ENCODE measurements at places on chromosomes 5 and 9. TPM values are rescaled to one million over a fixed set of nuclear protein-coding genes. Genes with fewer than 3 reads are reported as not detected.
A peak's percentile ranks its signal among the peaks of the same experiment; 100 is the strongest.

CTXN3 gene
- not detected for total RNA-seq

FAM200C gene
- total RNA-seq: 4.7 TPM

CLPTM1L gene
- 130 TPM for total RNA-seq

CNOT8 gene
- 84.0 TPM for total RNA-seq

SHOC1 gene
- 0.37 TPM for total RNA-seq

DNA sequence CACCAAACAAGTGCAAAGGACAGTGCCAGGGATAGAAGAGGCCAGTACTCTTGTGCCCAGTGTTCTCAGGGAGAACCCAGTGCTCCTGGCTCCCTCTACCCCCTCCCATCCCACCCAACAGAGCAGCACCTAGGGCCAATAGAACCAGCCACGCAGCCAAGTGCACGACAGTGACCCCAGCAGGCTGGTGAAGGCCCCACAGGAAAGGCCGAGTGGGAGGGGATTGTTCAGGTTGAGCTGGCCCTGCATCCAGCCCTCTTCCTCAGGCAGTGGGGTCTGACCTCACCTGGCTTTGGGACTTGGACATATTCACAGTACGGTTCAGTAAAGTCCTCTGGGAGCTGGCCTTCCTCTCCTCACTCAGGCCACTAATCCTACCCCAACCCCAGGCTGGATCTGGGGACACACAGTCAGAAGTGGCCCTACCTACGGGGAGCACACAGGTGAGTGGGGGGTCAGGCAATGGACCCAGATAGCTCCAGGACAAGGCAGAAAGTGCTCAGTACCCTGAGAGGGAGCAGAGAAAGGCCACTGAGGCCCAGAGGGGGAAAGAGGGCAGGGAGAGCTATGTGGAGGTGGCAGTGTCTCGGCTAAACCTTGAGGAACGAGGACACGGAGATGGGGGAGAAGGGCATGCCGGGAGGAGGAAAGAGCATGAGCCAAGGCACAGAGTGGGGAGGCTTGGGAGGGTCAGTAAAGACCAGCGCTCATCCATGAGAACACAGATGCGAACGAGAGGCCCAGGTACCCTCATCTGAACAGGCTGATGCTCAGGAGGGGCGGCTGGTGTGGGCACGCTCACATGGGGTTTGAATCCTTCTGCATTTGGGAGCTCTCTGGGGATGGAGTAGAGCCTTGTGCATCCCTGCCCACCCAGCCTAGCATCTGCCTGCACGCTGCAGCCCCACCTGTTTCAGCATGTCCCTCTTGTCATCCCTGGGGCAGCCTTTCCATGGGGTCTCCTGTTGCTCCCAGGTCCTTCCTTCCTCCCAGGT is 25.6 kb downstream of the POLR1E start:
- peak; percentile 16 for DNase-seq
- no peaks in the 10 kb centered on the region for H3K4me1 ChIP-seq
- no peak overlapping the region for H3K4me3 ChIP-seq
- no peak overlapping the region for H3K27ac ChIP-seq

DNA sequence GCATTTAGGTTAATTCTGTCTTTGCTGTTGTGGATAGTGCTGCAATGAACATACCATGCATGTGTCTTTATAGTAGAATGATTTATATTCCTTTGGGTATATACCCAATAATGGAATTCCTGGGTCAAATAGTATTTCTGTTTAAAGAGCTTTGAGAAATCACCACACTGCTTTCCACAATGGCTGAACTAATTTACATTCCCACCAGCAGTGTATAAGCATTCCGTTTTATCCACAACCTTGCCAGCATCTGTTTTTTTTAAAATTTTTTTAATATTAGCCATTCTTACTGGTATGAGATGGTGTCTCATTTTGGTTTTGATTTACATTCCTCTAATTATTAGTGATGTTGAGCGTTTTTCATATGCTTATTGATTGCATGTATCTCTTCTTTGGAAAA is 15.5 kb upstream of the TARS1 start:
- peaks cover 7% of the 10 kb centered on the region for H3K27me3 ChIP-seq
- no peaks in the 10 kb centered on the region for H3K36me3 ChIP-seq
- DNase-seq: no peak
- H3K4me1 ChIP-seq: peaks cover 6% of the 10 kb centered on the region
- no peak overlapping the region for H3K27ac ChIP-seq

DNA sequence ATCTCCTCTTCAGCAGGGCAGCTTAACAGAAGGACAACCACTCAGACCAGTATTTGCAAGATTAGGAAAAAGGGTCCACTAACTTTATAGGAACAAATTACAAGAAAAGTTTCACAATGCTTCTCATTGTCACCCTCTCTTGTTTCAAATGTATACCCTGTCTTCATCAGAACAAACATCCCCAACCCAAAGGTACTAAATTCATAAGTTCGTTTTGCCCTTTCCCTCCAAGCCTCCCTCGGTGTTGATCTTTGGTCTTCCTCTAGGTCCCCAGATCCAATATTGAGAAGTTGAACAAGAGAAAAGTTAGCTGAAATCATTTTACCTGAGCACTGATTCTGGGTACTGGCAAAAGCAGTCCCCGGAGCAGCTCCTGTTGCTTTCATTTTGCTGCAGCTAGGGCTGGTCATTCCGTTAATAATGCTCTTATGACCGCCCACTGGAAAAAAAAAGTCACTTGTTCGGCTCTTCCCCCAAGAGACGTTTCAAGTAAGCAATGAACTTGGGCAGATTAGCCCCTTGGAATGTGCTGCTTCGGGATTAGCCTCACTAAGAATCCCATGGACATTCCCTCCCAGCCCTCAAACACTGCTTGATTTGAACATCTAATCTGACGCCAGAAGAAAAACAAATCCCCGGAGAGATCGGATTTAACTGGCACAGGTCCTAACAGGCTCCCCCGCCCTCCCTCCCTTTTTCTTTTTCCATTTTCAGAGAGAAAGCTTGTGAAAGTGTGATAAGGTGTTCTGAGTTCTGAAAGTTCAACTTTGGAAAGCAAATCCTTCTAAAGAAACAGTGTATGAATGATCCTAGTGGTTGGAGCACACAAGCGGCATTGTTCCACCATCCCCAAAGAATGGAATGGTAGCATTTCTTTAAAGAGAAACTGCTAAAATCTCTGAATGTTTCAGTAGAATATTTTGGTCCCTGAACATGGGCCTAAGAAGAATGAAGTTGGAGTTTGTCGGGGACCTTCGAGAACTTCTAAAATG is 252.5 kb downstream of the TRPM3 start:
- H3K36me3 ChIP-seq: no peaks in the 10 kb centered on the region
- no peak overlapping the region for H3K27ac ChIP-seq
- H3K4me1 ChIP-seq: no peaks in the 10 kb centered on the region
- DNase-seq: peak; percentile 28
- H3K4me3 ChIP-seq: peak overlapping the region; percentile 11

DNA sequence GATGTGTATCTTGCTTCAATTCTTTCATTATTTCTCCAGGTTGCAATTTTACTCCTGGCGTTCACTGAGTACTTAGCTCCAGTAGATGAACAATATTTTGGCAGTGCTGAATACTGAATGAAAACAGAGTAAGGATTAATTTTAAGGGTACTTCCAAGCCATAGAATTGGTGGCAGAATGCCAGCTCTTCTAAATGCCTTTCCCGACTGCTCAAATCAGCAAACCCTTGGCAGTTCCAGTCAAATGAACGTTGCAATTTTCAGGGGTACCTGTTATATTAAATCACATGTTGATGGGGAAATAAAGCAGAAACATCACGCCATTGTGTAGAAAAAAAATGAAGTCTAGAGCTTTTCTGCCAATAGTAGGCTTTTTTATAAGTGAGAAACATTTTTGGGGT is 282.4 kb upstream of the RPS23 start:
- DNase-seq: no peak
- no peak overlapping the region for H3K4me3 ChIP-seq
- H3K27ac ChIP-seq: no peak overlapping the region
- no peaks in the 10 kb centered on the region for H3K27me3 ChIP-seq

DNA sequence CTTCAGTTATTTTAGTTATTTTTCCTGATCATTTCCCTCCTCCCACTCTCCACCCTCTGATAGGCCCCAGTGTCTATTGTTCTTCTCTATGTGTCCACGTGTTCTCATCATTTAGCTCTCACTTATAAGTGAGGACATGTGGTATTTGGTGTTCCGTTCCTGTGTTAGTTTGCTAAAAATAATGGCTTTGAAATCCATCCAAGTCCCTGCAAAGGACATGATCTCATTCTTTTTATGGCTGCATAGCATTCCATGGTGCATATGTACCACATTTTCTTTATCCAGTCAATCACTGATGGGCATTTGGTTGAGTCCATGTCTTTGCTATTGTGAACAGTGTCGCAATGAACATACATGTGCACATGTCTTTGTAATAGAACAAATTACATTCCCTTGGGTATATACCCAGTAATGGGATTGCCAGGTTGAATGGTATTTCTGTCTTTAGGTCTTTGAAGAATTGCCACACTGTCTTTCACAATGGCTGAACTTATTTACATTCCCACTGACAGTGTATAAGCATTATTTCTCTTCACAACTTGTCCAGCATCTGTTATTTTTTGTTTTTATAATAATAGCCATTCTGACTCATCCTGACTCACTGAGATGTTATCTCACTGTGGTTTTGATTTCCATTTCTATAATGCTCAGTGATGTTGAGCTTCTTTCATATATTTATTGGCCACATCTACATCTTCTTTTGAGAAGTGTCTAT is 17.2 kb upstream of the DIRAS2 start:
- H3K27me3 ChIP-seq: no peaks in the 10 kb centered on the region
- no peaks in the 10 kb centered on the region for H3K36me3 ChIP-seq
- no peaks in the 10 kb centered on the region for H3K4me1 ChIP-seq
- H3K4me3 ChIP-seq: no peak overlapping the region
- DNase-seq: no peak

GRCh38 chr5:147452165-147452811 is 57.6 kb downstream of the DPYSL3 start:
- peaks cover 31% of the 10 kb centered on the region for H3K4me1 ChIP-seq
- H3K36me3 ChIP-seq: no peaks in the 10 kb centered on the region
- H3K4me3 ChIP-seq: peak overlapping the region; percentile 90
- H3K27ac ChIP-seq: no peak overlapping the region
- no peak for DNase-seq
- no peaks in the 10 kb centered on the region for H3K27me3 ChIP-seq

GRCh38 chr9:132090771-132091170 is 11.1 kb upstream of the MED27 start:
- DNase-seq: no peak
- H3K27me3 ChIP-seq: no peaks in the 10 kb centered on the region
- no peaks in the 10 kb centered on the region for H3K36me3 ChIP-seq
- no peaks in the 10 kb centered on the region for H3K4me1 ChIP-seq

DNA sequence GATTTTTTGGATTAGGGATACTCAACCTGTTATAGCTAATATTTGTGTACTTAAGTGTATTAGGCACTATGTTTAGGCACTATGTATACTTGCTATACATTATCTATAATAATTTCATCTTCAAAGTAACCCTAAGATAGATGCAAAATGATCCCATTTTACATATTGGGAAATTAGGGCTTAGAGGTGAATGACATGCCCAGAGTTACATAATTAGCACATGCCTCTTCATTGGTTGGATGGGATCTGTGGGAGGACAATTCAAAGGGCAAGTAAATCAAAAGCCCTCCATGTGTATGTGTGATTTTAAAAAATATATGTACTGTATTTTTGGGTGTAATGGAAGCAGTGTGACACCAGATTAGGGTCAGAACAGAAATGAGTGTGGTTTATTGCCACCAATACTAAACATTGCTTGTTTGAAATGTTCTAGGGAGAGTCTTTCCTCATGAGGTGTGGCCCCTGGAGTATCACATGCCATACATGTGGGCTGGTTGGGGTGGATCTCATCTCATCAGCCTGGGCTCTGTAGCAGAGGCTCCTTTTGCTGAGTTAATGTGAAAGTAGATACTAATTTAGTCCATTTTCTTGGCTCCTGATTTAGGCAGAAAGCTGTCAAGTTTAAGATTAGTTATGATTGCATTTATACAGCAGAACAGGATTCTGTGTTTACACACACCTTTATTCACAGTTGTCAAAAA is 5.5 kb downstream of the C9orf85 start:
- H3K27ac ChIP-seq: no peak overlapping the region
- H3K4me1 ChIP-seq: peaks cover 9% of the 10 kb centered on the region
- H3K36me3 ChIP-seq: no peaks in the 10 kb centered on the region

DNA sequence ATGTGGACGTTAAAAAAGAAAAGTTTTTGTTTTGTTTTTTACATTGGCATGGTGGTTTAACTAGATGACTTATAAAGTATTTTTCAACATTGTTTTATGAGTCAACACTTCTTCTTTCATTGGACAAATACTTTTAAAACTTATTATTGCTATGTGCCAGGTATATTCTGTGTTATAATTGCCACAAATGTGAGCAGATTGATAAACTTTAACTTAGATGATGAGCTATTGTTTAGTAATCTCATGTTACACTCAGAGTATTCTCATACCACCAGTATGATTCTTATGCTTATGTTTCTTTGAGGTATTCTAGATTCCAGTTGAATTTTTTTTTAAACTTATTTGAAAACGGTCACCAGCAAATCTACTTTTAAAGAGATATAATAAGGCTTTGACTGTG is 60.3 kb downstream of the RASA1 start:
- no peak overlapping the region for H3K27ac ChIP-seq
- no peaks in the 10 kb centered on the region for H3K27me3 ChIP-seq
- no peaks in the 10 kb centered on the region for H3K4me1 ChIP-seq

- no peaks in the 10 kb centered on the region for H3K36me3 ChIP-seq
- H3K27ac ChIP-seq: no peak overlapping the region
- no peak for DNase-seq
- peaks cover 3% of the 10 kb centered on the region for H3K4me1 ChIP-seq
- H3K27me3 ChIP-seq: no peaks in the 10 kb centered on the region
These were observed 45.8 kb downstream of the LRRTM2 start for GRCh38 chr5:138829341-138829740.

- H3K4me3 ChIP-seq: no peak overlapping the region
- H3K4me1 ChIP-seq: no peaks in the 10 kb centered on the region
- DNase-seq: no peak
- no peaks in the 10 kb centered on the region for H3K27me3 ChIP-seq
- no peaks in the 10 kb centered on the region for H3K36me3 ChIP-seq
These were observed 233.9 kb downstream of the TLR4 start for GRCh38 chr9:117938086-117938485.

GRCh38 chr5:151195622-151196021 is 28.3 kb downstream of the CCDC69 start:
- no peaks in the 10 kb centered on the region for H3K36me3 ChIP-seq
- no peak for DNase-seq
- no peak overlapping the region for H3K27ac ChIP-seq

GRCh38 chr9:118330191-118330986 is 626.2 kb downstream of the TLR4 start:
- no peak overlapping the region for H3K27ac ChIP-seq
- no peaks in the 10 kb centered on the region for H3K27me3 ChIP-seq
- no peak for DNase-seq
- H3K4me1 ChIP-seq: no peaks in the 10 kb centered on the region
- no peak overlapping the region for H3K4me3 ChIP-seq

DNA sequence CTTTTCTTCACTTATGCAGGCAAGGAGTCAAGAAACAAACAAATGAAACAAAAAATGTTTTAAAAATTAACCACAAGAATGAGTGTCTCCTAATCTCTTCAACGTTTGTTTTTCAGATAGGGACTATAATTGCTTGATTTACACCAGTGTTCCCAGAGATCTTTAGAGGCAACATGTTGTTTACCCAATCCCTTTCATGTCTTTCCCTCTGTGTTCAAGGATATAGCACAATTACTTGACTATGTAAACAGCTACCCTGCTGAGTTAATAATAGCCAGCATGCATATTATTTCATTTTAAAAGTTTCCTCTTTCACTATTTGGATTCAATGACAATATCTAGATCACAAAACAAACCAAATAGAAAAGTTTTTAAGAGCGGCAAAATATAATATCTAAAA is 25.1 kb upstream of the SHISAL2B start:
- H3K36me3 ChIP-seq: no peaks in the 10 kb centered on the region
- H3K4me1 ChIP-seq: no peaks in the 10 kb centered on the region
- no peak for DNase-seq

GRCh38 chr5:83470526-83471404 is 779 bp upstream of the VCAN start:
- H3K27ac ChIP-seq: peak overlapping the region; percentile 94

Measured in hepatocyte (in vitro differentiated cells).